ENCODE measurements at places on chromosomes 4 and X.

DNA sequence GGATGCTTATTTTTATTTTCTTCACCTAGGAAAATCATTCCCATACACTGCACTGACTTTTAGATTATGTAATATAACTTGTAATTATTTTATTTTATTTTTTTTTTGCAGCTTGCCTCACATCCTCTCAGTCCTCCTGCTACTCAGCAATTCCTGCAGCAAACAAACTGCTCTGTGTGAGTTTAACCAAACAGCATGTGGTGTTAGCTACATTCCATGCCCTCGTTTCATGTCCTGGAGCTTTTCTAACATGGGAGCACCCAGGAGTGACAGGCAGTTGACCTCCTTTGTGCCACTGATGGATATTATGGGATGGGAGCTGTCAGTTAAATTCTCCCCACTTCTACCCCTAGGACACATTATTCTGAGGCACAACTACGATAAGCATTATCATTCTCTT lies 24.8 kb downstream of the CXCL1 start:
- DNase-seq, result no peak

GRCh38 chr4:83616252-83616651 lies 80.3 kb downstream of the GPAT3 start:
- no peak for DNase-seq

DNA sequence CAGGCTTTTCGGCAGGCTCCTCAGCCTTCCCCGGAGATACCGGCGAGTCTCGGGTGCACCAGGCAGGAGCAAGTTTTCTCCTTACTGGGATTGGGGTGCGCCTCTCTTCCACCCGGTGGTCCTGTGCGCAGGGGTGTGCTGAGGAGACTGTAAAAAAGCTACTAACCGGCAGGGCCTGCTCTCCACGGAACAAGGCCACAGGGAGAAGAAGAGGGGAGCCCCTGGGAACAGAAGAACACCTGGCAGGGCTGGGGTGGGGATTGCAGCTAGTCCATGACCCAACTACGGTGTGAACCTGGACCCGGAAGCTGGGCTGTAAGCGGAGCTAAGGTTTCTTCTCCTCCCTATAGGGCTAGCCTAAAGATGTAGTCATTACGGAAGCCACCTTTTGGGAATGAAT lies 17.7 kb upstream of the ZIC3 start:
- DNase-seq, result no peak

DNA sequence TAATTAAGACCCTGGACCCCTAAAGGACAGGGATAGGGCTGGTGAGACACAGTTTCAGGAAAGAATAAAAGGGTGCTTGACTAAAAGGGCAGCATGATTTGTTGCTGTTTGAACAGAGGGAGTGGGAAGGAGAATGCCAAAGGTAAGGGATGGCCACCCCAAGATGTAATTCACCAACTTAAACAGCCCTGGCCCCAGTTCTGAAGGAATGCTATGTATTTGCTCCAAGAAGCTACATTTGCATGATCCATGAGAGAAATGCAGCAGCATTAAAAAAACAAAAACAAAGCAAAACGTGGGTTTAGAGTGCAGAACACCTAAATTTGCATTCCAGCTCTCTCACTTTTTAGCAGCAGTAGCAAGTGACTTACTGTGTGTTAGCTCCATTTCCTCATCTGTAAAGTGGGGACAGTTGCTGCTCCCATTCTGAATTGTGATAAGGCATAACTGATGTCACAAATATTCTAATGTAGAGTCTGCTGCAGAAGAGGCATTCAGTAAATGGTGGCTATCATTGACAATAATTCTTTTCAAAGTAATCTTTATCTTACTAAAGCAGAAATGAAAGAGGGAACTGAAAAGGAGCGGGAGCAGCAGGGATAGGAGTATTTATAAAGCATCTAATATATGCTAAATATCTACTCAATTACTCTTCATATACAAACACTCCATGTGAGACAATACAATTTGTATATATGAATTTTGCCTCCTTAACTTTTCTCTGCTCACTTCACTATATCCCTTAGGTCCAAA lies 115.8 kb downstream of the PPARGC1A start:
- no peak for DNase-seq

Measured in stimulated activated CD4-positive, alpha-beta T cell treated with anti-CD3 and anti-CD28 coated beads, TNF-alpha, amount 100 ng/mL, for 1 hour (primary cell).